ENCODE measurements at places on chromosomes 1 and 21. TPM values are rescaled to one million over a fixed set of nuclear protein-coding genes. Genes with fewer than 3 reads are reported as not detected.

Gene CASQ1
- total RNA-seq: 1.1 TPM

GRCh38 chr1:234675006-234675405 is 65.0 kb upstream of the IRF2BP2 start:
- no peak for DNase-seq
- H3K4me3 ChIP-seq: no peak overlapping the region
- no peak overlapping the region for H3K27ac ChIP-seq
- no peaks in the 10 kb centered on the region for H3K27me3 ChIP-seq

Gene CD2
- total RNA-seq: 50.5 TPM

GRCh38 chr1:214520544-214521165 is 30.7 kb downstream of the PTPN14 start:
- H3K36me3 ChIP-seq: no peaks in the 10 kb centered on the region
- H3K4me3 ChIP-seq: no peak overlapping the region
- no peak overlapping the region for H3K27ac ChIP-seq
- no peak for DNase-seq
- H3K4me1 ChIP-seq: no peaks in the 10 kb centered on the region

DNA sequence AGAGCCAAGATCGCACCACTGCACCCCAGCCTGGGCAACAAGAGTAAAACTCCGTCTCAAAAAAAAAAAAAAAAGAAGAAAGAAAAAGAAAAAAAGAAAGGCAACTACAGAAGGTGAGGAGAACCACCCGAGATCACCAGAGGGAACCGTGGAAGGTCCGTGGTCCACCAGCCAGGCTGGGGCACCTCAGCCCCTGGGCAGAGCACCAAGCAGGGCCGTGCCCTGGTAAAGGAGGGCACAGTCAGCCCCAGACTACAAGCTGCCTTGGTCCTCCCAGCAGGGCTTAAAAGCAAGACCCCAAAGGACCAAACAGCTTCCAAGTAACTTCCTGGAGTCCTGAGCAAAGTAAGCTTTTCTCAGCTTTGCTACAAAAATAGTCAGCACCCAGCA is 8.8 kb upstream of the SAMD11 start:
- H3K4me1 ChIP-seq: peaks cover 49% of the 10 kb centered on the region
- no peak overlapping the region for H3K27ac ChIP-seq
- H3K36me3 ChIP-seq: no peaks in the 10 kb centered on the region
- DNase-seq: peak; percentile 50
- no peak overlapping the region for H3K4me3 ChIP-seq
- peaks cover 8% of the 10 kb centered on the region for H3K27me3 ChIP-seq

DNA sequence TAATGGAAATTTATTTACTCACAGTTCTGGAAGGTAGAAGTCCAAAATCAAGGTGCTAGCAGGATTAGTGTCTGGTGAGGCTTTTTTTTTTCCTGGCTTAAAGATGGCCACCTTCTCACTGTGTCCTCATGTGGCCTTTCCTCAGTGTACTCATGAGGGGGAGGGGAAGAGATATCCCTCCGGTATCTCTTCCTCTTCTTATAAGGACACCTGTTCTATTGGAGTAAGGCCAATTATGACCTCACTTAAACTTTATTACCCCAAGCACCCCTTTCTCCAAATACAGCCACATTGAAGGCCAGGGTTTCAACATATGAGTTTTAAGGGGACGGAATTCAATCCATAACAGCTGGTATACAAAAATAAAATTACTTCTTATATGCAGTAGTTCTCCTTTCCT is 203.7 kb upstream of the C1orf87 start:
- peaks cover 10% of the 10 kb centered on the region for H3K4me1 ChIP-seq
- no peaks in the 10 kb centered on the region for H3K36me3 ChIP-seq
- no peak overlapping the region for H3K4me3 ChIP-seq
- no peaks in the 10 kb centered on the region for H3K27me3 ChIP-seq
- no peak for DNase-seq

Gene USP33
- 55.4 TPM for total RNA-seq

- no peaks in the 10 kb centered on the region for H3K4me1 ChIP-seq
- no peaks in the 10 kb centered on the region for H3K36me3 ChIP-seq
- peaks cover 9% of the 10 kb centered on the region for H3K27me3 ChIP-seq
- H3K27ac ChIP-seq: no peak overlapping the region
Measured at GRCh38 chr1:90114521-90115141, 119.7 kb downstream of the ZNF326 start.

Gene LY9
- 34.8 TPM for total RNA-seq

Gene MAN1C1
- 49.6 TPM for total RNA-seq

GRCh38 chr1:205436776-205437410 is 15.0 kb upstream of the LEMD1 start:
- H3K27ac ChIP-seq: no peak overlapping the region
- no peak for DNase-seq
- no peaks in the 10 kb centered on the region for H3K36me3 ChIP-seq
- H3K4me3 ChIP-seq: no peak overlapping the region
- peaks cover 25% of the 10 kb centered on the region for H3K4me1 ChIP-seq

Gene NES
- 36.0 TPM for total RNA-seq

DNA sequence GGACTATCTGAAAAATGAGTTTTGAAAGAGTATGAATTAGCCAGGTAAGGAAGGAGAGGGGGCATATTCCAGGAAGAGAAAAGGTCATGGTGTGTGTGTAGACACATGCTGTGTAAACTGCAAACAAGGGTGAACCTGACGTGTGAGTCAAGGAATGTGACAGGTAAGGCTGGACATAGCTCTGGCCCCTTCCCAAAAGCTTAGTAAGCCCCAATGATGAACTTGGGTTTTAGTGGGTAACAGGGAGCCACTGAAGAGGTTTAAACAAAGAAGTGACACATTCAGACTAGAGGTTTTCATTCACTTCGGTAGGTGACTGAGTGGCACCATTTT is 36.7 kb downstream of the EGLN1 start:
- H3K36me3 ChIP-seq: no peaks in the 10 kb centered on the region
- H3K4me1 ChIP-seq: peaks cover 42% of the 10 kb centered on the region
- no peak overlapping the region for H3K4me3 ChIP-seq
- H3K27ac ChIP-seq: no peak overlapping the region
- no peaks in the 10 kb centered on the region for H3K27me3 ChIP-seq
- DNase-seq: no peak

DNA sequence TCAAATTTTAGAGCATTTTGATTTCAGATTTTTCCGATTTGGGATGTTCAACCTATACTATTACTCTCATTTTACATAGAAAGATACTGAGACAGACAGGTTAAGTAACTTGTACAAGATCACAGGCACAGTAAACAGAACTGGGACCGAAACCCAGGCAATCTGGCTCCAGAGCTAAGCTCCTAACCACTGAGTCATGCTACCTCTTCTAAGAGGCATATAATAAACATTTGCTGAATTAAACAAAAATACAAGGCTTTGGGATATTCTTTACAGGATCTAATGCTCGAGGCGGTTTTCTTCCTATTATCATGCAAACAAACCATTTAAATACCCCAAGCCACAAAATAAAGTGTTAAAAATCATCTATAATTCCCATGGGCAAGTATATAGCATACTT is 50.3 kb downstream of the MCOLN2 start:
- DNase-seq: no peak
- peaks cover 3% of the 10 kb centered on the region for H3K4me1 ChIP-seq
- H3K27ac ChIP-seq: no peak overlapping the region
- H3K27me3 ChIP-seq: no peaks in the 10 kb centered on the region
- no peak overlapping the region for H3K4me3 ChIP-seq

All from spleen (tissue), 13 donors.